ENCODE measurements at places on chromosomes 1 and 21.

GRCh38 chr1:234980645-234981396 is 147.8 kb downstream of the TOMM20 start:
- peak; percentile 90 for DNase-seq

DNA sequence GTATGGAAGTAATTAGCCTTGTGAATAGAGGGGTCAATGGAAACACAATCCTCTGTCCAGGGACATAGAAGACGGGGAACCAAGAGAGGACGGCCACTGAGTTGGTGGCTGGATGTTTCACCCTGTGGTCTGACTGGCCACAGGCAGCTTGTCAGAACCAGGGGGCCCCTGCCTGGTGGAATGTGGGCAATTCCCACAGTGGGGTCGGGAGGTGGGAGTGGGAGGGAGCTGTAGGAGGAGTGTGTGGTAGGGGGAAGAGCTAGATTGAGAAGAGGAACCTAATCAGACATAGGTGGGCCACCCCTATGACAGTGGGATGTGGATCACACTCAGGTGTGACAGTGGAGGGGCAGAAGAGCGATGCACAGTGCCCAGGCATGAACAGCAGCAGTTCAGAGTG is 31.3 kb downstream of the TRIM62 start:
- peak; percentile 55 for DNase-seq

DNA sequence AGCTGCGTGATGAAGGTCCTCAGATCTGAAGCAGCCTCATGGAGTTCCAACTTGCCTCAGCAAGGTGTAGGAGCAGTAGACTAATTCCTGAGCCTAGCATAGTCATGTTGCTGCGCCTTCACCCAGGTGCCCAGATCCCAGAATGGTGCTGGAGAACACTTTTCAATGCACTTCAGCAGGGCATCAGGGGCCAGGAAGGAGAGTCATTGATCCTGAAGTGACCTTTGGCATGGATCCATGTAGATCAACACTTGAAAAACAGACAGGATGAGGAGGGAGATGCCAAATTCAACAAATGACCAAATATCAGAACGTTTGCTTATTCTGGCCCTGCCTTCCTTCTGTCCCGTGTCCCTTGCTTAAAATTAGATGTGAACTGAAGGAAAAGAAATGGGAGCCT is 91.9 kb downstream of the LEPR start:
- no peak for DNase-seq

GRCh38 chr1:241770115-241770514 is 77.9 kb upstream of the EXO1 start:
- DNase-seq: no peak

DNA sequence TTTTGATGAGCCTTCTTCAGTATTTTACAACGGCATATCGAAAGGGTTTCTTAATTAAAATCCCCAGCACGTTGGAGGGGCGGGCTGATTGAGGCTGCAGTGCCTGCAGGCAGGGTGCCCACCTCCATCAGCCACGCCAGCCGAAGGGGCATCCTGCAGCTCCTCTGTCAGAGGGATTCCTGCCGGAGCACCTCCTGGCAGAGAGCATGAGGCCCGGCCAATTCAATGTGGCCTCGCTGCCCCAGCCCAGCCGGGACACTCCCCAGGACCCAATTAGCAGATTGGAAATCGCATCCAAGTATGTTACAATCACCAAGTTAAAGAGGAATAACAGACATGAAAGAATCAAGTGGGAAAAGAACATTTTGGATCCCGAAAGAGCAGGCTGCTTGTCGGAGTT is 216.6 kb downstream of the ST6GALNAC3 start:
- DNase-seq: peak; percentile 25

- DNase-seq: no peak
These were observed 1.4 kb upstream of the SOD1 start for GRCh38 chr21:31658053-31658452.

DNA sequence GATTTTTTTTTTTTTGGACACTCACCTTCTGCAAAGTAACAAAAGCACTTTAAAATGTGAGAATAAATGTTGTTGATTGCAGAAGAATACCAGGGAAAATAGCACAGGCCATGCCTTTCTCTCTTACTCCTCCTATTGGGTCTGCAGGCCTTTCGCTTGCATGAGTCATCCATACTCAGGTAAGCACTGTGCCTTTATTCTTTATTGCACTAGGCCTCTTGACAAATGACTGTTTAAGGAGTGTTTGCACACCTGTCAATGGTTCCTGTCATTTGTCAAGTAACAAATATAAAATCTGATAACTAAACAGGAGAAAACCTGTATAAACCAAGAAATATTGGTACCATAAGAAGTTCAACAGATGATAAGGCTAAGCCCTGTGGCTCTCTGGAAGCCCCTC is 106.5 kb downstream of the RGS7 start:
- DNase-seq: no peak

DNA sequence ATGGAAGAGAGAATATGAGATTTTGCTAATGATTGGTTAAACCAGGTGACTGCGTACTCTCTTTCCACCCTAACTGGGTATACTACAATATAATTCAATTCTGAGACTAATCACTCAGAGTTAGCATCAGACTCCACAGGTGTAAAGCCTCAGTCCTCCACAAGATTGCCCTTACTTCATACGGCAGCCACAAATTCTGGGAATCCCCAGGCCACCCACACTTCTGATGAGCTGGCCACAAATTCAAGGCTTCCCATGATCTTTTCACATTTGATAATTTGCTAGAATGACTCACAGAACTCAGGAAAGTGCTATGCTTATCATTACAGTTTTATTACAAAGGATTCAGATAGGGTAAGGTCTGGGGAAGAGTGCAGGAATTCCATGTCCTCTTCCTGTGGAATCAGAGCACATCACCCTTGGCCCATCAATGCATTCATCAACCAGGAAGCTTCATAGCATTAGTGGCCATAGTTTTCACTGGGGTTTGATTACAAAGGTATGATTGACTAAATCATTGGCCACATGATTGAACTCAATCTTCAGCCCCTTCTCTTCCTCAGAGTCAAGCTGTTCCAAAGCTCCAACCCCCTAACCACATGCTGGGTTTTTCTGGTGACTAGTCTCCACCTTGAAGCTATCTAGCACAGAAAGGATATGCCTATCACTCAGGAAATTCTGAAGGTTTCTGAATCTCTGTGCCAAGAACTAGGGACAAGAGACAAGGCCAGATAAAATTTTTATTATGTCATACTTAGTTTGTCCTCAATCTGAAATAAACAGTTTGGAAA is 131.7 kb downstream of the HHIPL2 start:
- DNase-seq: no peak

- no peak for DNase-seq
These were observed 58.4 kb upstream of the EFHD2 start for GRCh38 chr1:15351310-15351709.
